ENCODE measurements at places on chromosomes 7 and 10. TPM values are rescaled to one million over a fixed set of nuclear protein-coding genes. Genes with fewer than 3 reads are reported as not detected.

DNA sequence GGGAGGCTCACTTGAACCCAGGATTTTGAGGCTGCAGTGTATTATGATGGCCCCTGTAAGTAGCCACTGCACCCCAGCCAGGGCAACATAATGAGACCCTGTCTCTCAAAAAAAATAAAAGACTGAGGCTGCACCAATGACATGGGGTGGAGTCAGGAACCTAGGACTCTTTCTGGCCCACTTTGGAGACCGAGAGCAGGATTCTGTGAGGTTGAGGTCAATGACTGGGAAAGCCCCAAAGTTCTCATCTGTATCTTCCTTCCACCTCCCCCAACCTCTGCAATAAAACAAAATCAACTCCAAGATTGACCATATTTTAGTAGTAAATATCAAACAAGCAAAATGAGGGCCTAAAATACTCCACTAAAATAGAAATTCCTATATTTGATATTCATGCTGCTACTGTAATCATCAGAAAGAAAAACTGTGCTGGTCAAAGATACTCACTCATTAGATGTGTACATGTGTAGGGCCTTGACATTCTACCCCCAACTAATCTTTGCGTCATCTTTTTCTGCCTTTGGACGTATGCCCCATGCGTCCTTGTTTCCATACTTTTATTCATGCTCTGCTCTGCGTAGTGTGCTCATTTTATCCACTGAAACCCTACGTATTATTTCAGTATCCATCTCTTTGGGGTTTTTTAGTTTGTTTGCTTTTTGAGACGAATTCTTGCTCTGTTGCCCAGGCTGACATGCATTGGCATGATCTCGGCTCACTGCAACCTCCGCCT, 23.8 kb downstream of the WBP1L start:
- H3K27me3 ChIP-seq = no peaks in the 10 kb centered on the region
- no peaks in the 10 kb centered on the region for H3K36me3 ChIP-seq
- H3K27ac ChIP-seq = no peak overlapping the region
- H3K4me1 ChIP-seq = peaks cover 13% of the 10 kb centered on the region

DNA sequence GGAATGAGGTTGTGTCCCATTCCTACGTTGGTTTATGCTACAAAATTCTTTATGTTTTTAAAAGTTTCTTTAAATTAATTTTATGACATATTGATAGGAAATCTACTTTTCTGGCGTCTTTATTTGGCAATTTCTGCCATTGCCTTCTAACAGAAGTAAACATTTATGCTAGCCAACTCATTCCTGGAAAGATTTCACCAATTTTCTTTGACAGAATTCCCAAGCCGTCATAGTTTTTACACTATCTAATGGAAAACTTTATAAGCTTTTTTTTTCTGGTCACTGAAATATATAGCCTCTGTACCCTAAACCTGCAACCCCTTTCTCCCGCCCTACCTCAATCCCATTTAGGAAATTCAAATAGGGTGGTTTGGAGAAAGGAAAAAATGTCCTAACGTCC, 6.1 kb upstream of the TCAF1 start:
- DNase-seq = no peak
- H3K27ac ChIP-seq = no peak overlapping the region
- no peaks in the 10 kb centered on the region for H3K36me3 ChIP-seq
- H3K27me3 ChIP-seq = no peaks in the 10 kb centered on the region
- no peak overlapping the region for H3K4me3 ChIP-seq

GRCh38 chr10:93225938-93226337, 152.2 kb downstream of the CYP26A1 start:
- no peak overlapping the region for H3K4me3 ChIP-seq
- H3K36me3 ChIP-seq = no peaks in the 10 kb centered on the region
- no peak overlapping the region for H3K27ac ChIP-seq
- DNase-seq = no peak
- H3K27me3 ChIP-seq = no peaks in the 10 kb centered on the region
- H3K4me1 ChIP-seq = no peaks in the 10 kb centered on the region

GRCh38 chr10:89367529-89367928, 10.3 kb upstream of the IFIT1B start:
- H3K4me3 ChIP-seq = no peak overlapping the region
- H3K27ac ChIP-seq = no peak overlapping the region
- H3K4me1 ChIP-seq = peaks cover 19% of the 10 kb centered on the region
- H3K27me3 ChIP-seq = no peaks in the 10 kb centered on the region
- H3K36me3 ChIP-seq = no peaks in the 10 kb centered on the region

- H3K4me3 ChIP-seq = no peak overlapping the region
- H3K27ac ChIP-seq = no peak overlapping the region
- H3K27me3 ChIP-seq = peaks cover 91% of the 10 kb centered on the region
- no peak for DNase-seq
These were observed 5.5 kb upstream of the VGF start for GRCh38 chr7:101170617-101171441.

GRCh38 chr10:4663162-4663992, 162.6 kb upstream of the AKR1E2 start:
- H3K27me3 ChIP-seq = no peaks in the 10 kb centered on the region
- no peak overlapping the region for H3K4me3 ChIP-seq
- no peak overlapping the region for H3K27ac ChIP-seq
- no peaks in the 10 kb centered on the region for H3K36me3 ChIP-seq

- no peak overlapping the region for H3K4me3 ChIP-seq
- H3K27ac ChIP-seq = no peak overlapping the region
These were observed 17.4 kb downstream of the DLG5 start for GRCh38 chr10:77909021-77909748.

- no peaks in the 10 kb centered on the region for H3K36me3 ChIP-seq
- no peak overlapping the region for H3K27ac ChIP-seq
- no peak overlapping the region for H3K4me3 ChIP-seq
- DNase-seq = no peak
- no peaks in the 10 kb centered on the region for H3K4me1 ChIP-seq
- peaks cover 4% of the 10 kb centered on the region for H3K27me3 ChIP-seq
These were observed 12.1 kb upstream of the TRUB1 start for GRCh38 chr10:114925587-114926586.

GRCh38 chr10:66837990-66838389, 87.8 kb upstream of the LRRTM3 start:
- no peak overlapping the region for H3K4me3 ChIP-seq
- no peaks in the 10 kb centered on the region for H3K36me3 ChIP-seq
- no peaks in the 10 kb centered on the region for H3K27me3 ChIP-seq
- no peaks in the 10 kb centered on the region for H3K4me1 ChIP-seq

DNA sequence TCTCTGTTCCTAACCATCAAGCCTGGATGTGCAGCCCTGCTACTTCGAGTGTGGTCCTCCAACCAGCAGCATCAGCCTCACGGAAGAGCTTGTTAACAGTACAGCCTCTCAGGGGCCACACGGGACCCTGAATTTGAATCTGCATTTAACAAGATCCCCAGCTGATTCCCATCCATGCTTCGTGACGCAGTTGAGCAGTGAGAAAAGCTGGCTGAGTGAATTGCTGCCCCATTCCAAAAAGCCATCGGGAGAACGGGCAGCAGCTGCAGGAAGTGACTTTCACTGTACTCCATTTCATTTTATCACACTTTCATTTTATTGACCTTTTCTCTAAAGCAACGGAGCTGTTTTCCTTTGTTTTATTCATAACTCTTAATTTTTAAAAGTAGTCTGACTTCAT, 22.5 kb downstream of the FAM171A1 start:
- H3K4me1 ChIP-seq = no peaks in the 10 kb centered on the region
- peaks cover 4% of the 10 kb centered on the region for H3K27me3 ChIP-seq
- no peak overlapping the region for H3K4me3 ChIP-seq
- no peak for DNase-seq
- no peak overlapping the region for H3K27ac ChIP-seq
- H3K36me3 ChIP-seq = no peaks in the 10 kb centered on the region

- no peak overlapping the region for H3K4me3 ChIP-seq
- H3K36me3 ChIP-seq = no peaks in the 10 kb centered on the region
- no peak for DNase-seq
- no peaks in the 10 kb centered on the region for H3K27me3 ChIP-seq
- H3K27ac ChIP-seq = no peak overlapping the region
- H3K4me1 ChIP-seq = no peaks in the 10 kb centered on the region
These were observed 54.2 kb upstream of the EBF3 start for GRCh38 chr10:130018265-130018664.

The ASCC1 gene
- 14.3 TPM for total RNA-seq

The NPFFR1 gene
- total RNA-seq = not detected

The HDAC9 gene
- 0.39 TPM for total RNA-seq

The EIF5AL1 gene
- 0.94 TPM for total RNA-seq

The CHST3 gene
- not detected for total RNA-seq
